ENCODE measurements at places on chromosomes 16 and 17.

DNA sequence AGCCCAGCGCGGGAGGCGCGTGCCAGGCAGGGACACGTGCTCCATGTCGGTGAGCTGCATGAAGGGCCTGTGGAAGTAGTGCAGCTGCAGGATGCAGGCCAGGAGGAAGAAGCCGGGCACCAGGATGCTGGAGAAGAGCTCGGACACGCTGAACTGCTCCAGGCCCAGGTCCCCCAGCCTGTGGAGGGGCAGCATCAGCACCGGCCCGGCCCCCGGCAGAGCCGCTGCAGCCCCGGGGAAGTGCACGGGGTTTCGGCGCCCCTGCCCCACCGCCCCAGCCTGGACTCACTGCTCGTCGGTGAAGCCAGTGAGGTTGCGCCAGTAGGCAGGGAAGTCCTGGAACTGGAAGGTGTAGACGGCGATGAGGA, 28.0 kb downstream of the CTU2 start:
- no peak for DNase-seq

GRCh38 chr16:50121278-50121677, 31.8 kb upstream of the TENT4B start:
- no peak for DNase-seq

GRCh38 chr16:82061861-82062525, 26.9 kb downstream of the HSD17B2 start:
- DNase-seq = no peak

GRCh38 chr16:55508941-55509931, at the start of gene LPCAT2:
LPCAT2 (plus strand) TSS chr16:55509072; CDS start chr16:55509182, 110 bp downstream.
- no peak for DNase-seq

DNA sequence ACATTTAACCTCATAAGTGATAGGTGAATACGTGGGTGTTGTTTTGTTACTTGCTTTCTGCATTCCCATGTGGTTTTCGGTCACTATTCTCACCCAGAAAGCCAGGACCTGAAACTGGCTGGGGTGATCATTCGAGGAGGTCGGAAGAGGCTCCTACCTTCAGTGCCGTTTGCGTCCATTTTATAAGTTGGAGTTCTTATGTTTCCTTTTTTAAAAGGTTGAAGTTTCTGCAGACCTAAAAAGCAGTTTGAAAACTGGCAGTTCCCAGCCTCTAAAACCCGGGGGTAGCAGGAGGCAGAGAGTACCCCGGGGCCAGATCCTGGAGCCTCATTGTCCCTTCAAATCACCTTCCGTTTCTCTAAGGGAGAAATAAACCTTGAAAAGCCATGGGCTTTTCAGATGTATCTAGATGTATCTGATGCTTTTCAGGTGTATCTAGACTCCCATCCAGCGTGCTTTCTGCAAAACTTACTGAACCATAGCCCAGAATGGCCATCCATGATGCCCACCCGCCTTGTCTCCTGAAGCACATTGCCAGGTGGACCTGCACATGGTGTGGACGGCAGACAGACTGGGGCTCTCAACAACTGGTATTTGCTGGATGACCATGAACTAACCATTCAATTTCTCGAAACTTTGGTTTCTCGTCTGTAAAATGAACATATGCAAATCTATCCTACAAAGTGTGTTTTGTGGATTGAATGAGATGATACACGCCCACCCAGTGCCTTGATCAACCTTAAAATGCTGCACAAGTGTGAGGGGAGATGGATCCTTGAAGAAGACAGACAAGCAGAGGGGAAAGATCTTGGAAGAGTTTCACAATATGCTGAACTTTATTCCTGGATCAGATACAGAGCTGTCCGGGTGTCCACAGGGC, 1.3 kb downstream of the NLRC5 start:
- DNase-seq = no peak

- DNase-seq = peak; percentile 38
Measured at GRCh38 chr16:97822-98221, 19.8 kb downstream of the MPG start.

GRCh38 chr17:78886954-78887353, 16.0 kb downstream of the CEP295NL start:
- no peak for DNase-seq

DNA sequence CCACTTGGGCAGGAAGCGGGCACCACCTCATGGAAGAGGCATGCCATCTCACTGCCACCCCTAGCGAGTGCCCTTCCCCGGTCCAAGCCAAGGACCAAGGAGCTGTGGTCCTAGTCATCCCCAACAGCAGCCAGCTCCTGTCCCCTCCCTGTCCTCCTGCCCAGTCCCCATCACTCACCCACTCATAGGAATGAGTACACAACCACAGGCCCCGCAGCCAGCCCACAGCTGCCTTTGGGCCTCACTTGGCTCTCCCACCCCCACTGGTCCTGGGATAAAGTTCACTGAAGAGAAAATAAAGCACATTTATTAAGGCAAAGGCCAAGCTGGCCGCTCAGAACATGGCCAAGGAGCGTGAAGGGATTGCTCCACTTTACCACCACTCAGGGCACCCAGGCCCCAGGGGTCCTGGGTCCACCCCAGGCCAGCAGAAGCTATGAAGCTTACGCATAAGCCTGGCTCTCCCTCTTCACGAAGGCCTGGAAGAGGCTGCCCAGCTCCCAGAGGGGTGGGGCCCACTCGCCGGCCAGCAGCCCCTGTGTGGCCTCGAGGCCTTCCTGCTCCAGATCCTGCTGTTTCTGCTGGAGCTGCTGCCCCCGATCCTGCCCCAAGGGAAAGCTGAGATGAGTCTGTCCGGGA, 3.6 kb downstream of the SCRN2 start:
- no peak for DNase-seq

- no peak for DNase-seq
Measured at GRCh38 chr16:66853261-66854139, 9.3 kb downstream of the CA7 start.

- no peak for DNase-seq
Measured at GRCh38 chr16:5903832-5904231, 806.2 kb upstream of the EEF2KMT start.

DNA sequence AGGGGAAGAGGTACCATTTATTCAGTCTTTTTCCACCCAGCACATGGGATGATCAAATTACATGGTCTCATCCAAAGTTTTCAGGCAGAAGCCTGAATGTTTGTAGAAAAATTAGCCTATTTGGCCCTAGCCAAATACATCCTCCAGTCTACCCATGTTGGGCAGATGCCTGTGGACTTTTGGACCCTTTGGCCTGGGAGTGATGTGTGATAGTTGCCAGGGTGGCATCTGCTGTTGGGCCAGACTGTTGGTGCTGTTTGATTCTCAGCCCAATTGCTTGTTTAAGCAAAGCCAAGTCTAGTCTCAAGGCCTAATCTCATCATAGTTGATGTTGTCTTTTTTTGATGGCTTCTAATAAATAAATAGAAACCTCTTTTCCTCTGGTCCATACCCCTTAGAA, 419.0 kb downstream of the CDH13 start:
- no peak for DNase-seq

DNA sequence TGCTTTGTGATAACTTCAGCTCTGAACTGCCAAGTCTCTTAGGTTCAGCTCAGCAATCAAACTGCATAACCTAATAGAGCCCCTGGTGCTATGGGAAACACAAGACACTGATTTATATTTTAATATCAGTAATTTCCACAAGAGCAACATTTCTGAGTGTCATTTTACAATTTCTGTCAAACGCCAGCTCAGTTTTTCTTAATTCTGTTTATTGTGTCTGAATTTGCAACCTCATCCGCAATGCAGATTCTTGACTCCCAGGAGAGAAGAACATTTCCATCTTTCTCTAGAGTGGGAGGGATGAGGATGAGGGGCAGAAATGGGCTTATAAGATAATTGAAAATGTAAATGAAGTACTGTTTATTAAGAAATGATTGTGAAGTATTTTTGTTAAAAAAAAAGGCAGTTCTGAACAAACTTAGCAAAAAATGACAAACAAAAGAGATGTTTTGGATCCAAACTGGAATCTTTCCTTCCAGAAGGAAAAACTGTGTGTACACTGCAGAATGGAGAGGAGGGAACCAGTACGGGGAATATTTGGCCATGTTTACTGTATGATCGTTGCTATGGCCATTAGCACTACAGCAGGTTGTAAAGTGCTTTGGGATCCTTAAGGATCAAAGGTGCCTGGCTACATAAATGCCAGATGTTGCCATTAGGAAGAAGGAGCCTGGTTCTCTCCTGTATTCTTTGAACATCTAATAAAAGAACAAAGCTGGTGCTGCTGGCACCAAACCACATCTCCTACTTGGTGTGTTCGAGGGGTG, 7.4 kb upstream of the PMFBP1 start:
- DNase-seq = no peak

DNA sequence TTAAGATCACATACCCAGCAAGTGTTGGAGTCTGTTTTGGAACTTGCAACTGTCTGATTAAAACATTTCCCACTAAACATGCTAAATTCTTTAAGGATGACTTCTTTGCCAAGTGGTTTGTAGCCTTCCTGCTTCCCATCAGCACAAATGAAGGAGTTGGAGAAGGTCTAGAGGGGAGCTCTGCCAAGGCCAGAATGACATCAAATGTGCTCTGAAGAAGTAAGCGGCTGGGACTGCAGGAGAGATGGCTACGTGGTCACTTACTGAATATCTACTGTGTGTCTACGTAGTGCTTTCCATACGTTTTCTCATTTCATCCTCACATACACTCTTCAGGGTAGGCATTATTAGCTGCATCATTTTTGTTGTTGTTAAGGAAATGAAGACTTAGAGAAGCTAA, 135.7 kb upstream of the NLRP1 start:
- DNase-seq = no peak

GRCh38 chr16:69453936-69454335, 29.5 kb downstream of the CYB5B start:
- no peak for DNase-seq

- no peak for DNase-seq
Measured at GRCh38 chr16:62709794-62710193, 673.6 kb upstream of the CDH8 start.

DNA sequence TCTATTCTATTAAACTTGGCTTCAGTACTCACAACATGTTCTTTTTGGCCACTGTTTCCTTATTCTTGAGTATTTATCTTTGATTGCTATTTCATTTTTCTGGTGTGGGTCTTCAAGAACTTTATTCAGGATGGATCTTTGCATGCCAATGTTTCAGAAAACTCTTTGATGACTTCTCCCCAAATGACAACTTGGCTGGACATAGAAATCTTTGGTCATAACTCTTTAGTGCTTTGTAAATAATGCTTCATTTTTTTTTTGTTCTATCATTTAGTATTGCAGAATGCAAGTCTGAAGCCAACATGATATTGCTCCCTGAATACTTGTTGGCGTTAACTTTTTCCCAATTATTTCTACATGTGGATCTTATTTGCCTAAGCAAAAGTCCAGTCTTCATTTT, 103.6 kb upstream of the HS3ST2 start:
- DNase-seq = no peak

- peak; percentile 64 for DNase-seq
Measured at GRCh38 chr17:31068291-31068690, 26.5 kb upstream of the NF1 start.

GRCh38 chr17:68033636-68034451, 1.7 kb upstream of the KPNA2 start:
- DNase-seq = peak; percentile 55

- DNase-seq = no peak
Measured at GRCh38 chr17:44258811-44259351, 9.1 kb downstream of the SLC4A1 start.

- no peak for DNase-seq
Measured at GRCh38 chr17:20952183-20952582, 90.6 kb downstream of the USP22 start.

DNA sequence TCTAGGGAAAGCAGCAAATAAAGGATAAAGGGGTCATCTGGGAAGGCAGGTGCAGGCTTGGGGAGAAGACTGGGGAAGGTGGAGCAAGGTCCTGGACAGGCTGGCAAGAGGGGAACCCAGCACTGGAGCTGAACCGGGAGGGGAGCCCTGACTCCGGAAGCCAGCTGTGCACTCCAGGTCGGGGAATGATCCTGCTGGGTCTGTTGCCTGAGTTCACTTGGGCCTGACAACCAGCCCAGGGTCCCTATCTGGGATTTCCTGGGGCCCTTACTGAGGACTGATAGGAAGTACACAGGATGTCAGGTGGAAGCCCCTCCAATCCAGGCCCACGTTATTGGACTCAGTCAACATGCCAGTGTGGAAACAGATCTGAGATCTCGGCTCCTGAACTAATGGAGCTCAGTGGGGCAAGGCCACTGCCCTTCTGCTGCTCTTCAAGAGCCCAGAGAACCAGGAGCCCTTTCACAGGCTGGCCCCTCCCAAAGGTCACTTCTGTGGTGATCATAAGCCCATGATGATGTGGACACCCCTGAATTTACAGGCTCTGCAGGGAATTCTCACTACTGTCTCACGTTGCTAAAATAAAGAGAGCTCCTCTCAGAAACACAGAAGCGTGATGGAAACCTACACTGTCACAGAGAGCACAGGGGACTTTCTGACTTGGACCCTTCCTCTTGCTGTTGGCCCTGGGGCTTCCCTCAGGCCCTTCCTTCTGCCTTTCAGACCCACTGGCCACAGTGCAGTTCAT, 19.9 kb upstream of the PITPNM3 start:
- no peak for DNase-seq

DNA sequence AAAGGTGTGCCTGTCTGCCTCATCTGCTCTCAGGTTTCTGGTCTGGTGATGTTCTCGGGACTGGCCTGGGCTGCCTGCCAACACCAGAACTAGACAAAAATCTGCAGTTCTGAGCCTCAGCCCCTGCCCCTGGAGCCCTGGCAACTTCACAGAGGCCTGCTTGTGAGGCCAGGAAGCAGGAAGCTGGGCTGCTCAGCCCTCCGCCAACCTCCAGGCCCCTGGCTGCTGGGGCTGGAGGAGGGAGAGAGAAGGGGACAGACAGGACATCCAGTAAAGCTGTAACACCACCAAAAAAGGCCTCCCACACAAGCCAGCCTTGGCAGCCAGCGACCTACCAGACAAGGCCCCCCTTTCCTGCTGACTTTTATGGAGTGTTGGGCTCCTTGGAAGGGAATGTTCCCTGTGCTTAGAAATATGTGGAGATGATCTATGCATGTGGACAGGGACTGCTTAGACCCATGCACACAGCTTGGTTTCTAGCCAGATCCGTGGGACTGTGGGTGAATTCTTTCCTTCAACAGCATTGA, 157.6 kb downstream of the XYLT1 start:
- DNase-seq = no peak

GRCh38 chr16:66622863-66623262, 18.4 kb downstream of the CMTM3 start:
- no peak for DNase-seq

- DNase-seq = no peak
Measured at GRCh38 chr16:13441675-13442074, 478.3 kb upstream of the ERCC4 start.

GRCh38 chr17:29032013-29032856, 10.7 kb upstream of the PIPOX start:
- DNase-seq = no peak

GRCh38 chr17:38685491-38685890, 10.7 kb upstream of the EPOP start:
- DNase-seq = no peak

Measured in MG63 (cell line).